ENCODE measurements at places on chromosomes 3 and 15. TPM values are rescaled to one million over a fixed set of nuclear protein-coding genes. Genes with fewer than 3 reads are reported as not detected.

SH2D7 gene
- not detected for total RNA-seq

- peaks cover 7% of the 10 kb centered on the region for H3K36me3 ChIP-seq
- no peak within 1 kb of the TSS for H3K4me3 ChIP-seq
These were observed at the start of gene TTC23 for GRCh38 chr15:99249270-99249841. Gene TTC23, minus strand, starts transcription at chr15:99249581. Its CDS starts 20,869 bp downstream, at chr15:99228712.

ARGFX gene
- total RNA-seq, result not detected

- H3K27me3 ChIP-seq, result no peaks in the 10 kb centered on the region
- peak; percentile 72 for DNase-seq
- H3K36me3 ChIP-seq, result peaks cover 50% of the 10 kb centered on the region
- peak overlapping the region; percentile 94 for H3K27ac ChIP-seq
- H3K4me1 ChIP-seq, result peaks cover 5% of the 10 kb centered on the region
These were observed 1.8 kb downstream of the RCCD1 start for GRCh38 chr15:90956274-90957030.

- no peak overlapping the region for H3K27ac ChIP-seq
- no peaks in the 10 kb centered on the region for H3K27me3 ChIP-seq
- no peak overlapping the region for H3K4me3 ChIP-seq
- H3K36me3 ChIP-seq, result no peaks in the 10 kb centered on the region
- DNase-seq, result no peak
These were observed 354.0 kb downstream of the LRTM1 start for GRCh38 chr3:54573858-54574257.

Measured in activated CD8-positive, alpha-beta T cell treated with anti-CD3 and anti-CD28 coated beads for 36 hours (primary cell).